ENCODE measurements at places on chromosomes 16 and 17.

GRCh38 chr17:78925662-78926555 lies 722 bp upstream of the TIMP2 start:
- DNase-seq: no peak

DNA sequence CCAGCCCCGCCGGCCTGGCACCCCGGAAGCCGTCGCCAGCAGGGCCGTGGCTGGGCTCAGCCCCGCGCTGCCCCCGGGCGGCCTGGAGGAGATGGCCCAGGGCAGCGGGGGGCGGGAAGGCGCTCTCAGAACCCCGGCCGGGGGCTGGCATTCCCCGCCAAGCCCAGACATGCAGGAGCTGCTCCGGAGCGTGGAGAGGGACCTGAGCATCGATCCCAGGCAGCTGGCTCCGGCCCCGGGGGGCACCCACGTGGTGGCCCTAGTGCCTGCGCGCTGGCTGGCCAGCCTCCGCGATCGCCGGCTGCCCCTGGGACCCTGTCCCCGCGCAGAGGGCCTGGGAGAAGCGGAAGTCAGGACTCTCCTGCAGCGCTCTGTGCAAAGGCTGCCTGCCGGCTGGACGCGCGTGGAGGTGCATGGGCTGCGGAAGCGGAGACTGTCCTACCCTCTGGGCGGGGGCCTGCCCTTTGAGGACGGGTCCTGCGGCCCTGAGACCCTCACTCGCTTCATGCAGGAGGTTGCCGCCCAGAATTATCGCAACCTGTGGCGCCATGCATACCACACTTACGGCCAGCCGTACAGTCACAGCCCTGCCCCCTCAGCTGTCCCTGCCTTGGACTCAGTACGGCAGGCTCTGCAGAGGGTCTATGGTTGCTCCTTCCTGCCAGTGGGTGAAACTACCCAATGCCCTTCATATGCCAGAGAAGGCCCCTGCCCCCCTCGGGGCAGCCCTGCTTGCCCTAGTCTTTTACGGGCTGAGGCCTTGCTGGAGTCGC lies 551 bp downstream of the WDR81 start:
- DNase-seq: no peak

- no peak for DNase-seq
Measured at GRCh38 chr16:4962716-4963115, 4.6 kb downstream of the SEC14L5 start.

DNA sequence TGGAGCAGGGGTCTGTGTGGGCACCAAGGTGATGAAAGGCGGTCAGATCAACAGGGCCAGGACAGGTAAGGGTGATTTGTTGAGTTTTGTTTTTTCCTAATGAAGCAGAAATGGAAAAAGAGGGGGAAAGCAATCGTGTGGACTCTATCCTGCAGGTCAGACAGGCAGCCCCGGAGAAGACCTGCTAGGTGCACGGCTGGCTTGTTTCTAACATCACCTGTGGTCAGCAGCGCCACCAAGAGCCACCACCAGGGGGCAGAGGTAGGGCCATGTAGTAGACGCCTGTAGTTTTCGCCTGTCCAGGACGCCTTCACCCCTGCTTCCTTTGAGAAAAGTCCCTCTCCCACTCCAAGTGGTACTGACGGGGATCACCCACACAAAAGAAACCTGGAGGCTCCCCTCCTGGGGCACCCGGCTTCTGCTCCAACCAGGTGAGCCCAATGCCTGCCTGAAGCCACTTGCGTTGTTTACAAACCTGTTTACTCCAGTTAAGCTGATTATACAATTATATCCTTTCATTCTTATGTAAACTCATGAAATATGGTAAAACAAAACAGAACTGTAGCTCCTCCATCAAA lies 54.2 kb upstream of the SEC14L1 start:
- DNase-seq: peak; percentile 74

GRCh38 chr16:72502594-72503005 lies 330.6 kb upstream of the PMFBP1 start:
- DNase-seq: no peak

GRCh38 chr16:1539720-1540555 lies 6.5 kb downstream of the TMEM204 start:
- DNase-seq: no peak

GRCh38 chr16:53915452-53916160 lies 211.7 kb downstream of the FTO start:
- DNase-seq: no peak

DNA sequence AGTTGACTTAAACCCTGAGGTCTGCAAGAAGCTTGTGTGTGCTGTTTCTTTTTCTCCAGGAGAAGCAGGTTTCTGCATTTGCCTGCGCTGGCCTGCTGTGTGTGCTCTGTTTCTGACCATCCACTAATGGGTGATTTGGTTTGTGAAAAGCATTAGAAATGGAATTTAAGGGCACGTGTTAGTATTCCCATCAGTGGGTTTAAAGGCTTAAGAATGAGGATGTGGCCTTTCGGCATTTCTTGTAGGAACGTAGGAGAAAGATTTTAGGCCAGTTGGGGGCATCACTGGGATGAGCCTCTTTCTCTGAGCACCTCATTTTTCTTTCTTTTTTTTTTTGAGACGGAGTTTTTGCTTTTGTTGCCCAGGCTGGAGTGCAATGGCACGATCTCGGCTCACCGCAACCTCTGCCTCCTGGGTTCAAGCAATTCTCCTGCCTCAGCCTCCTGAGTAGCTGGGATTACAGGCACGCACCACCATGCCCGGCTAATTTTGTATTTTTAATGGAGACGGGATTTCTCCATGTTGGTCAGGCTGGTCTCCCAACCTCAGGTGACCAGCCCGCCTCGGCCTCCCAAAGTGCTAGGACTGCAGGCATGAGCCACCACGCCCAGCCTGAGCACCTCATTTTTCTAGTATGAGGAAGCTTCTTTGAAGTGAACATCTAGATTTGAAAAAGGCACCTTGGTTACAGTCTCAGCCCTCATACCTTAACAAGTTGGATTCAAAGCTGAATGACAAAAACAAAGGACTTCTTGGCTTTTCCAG lies 110.3 kb downstream of the BANP start:
- no peak for DNase-seq

GRCh38 chr17:58570758-58571157 lies 56.3 kb upstream of the MTMR4 start:
- DNase-seq: no peak

DNA sequence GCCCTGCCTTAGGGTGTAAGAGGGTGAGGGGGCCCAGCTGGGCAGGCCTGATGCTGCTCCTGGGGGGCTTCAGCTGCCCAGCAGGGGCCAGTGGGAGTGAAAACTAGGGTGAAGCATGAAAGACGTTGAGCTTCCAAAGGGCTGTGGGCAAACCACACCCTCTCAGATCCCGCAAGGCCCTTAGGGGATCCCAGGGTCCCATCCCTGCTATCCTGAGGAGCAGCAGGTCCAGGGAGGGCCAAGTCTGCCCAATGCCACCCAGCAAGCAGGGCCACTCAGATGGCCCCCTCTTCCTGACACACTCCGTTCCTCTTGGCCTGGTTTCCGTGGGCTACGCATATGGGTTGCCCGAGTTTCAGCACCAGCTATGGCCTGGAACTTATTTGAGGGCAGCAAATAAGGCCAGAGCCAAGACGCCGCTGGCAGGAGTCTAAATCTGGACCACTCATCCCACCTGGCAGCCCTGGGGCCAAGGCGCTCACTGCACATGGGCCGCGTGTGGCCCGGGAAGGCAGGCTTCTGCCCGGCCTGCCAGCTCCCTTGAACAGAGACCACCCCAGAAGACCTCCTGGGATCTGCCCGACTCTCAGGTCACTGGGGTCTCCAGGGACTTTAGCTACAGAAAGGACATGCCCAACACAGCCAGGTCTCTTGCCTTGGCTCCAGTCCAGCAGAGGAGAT lies 4.2 kb downstream of the ATP2A3 start:
- DNase-seq: no peak

- no peak for DNase-seq
Measured at GRCh38 chr17:1366234-1366633, 33.8 kb downstream of the YWHAE start.

DNA sequence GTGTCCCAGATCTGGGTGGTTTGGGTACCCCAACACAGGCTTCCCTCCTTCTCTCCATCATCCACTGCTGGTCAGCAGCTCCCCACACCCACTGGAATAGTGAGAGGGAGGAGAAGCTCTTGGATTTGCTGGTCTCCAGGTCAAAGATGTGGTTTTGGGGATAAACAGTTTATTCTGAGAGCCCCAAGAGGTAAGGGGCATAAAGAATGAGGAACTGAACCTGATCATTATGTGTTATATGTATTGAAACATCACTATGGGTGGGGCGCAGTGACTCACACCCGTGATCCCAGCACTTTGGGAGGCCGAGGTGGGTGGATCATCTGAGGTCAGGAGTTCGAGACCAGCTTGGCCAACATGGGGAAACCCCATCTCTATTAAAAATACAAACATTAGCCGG lies 3.9 kb downstream of the DPEP2 start:
- DNase-seq: no peak

GRCh38 chr16:27108051-27108770 lies 41.5 kb downstream of the C16orf82 start:
- no peak for DNase-seq

GRCh38 chr17:80582165-80582564 lies 37.5 kb downstream of the RPTOR start:
- DNase-seq: no peak

DNA sequence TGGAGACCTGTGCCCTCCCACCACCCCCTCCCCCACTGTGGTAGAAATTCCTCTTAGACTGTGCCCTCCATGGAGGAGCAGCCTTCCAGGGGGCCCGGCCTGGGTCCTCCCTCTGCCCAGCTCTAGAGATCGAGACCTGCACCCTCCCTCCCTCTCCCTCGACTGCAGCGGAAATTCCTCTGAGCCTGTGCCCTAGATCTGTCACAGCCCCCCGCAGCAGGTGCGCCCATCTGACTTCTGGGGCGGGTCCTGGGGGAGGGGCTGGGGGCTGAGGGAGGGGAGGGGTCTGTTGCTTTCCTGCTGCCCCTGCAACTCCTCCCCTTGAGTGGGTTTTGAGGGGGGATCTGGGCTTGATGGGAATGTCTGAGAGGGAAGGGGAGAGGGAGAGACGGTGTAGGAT lies 177.8 kb upstream of the GSE1 start:
- no peak for DNase-seq

GRCh38 chr17:71845337-71845736 lies 275.5 kb upstream of the SOX9 start:
- no peak for DNase-seq

- peak; percentile 88 for DNase-seq
Measured at GRCh38 chr16:637081-638018, 1.2 kb upstream of the METTL26 start.

DNA sequence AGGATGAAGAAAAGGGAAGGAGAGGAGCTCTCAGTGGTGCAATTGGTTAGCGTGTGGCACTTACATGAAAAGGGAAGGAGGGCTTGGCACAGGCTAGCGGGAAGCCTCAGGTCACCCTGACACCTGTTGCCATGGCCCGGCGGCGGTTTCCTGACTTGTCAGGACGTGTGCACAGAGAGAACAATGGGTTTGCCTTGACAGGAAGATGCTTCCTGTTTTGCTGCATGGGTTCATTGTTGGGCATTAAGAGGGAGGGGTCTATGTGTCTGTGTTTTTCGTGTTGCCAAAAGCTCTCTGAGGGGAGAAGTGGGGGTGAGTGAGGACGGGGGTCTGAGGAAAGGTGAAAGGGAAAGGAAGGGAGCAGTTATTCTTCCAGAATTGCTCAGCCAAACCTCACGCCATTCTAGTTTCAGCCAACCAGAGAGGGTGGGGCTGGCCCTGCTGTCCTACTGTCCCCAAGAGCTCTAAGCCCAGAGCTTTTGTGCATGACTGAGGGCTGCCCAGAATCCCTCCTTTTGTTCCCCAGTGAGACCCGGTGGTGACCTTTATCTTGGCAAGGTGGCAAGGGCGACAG lies 17.1 kb upstream of the CCR7 start:
- no peak for DNase-seq

DNA sequence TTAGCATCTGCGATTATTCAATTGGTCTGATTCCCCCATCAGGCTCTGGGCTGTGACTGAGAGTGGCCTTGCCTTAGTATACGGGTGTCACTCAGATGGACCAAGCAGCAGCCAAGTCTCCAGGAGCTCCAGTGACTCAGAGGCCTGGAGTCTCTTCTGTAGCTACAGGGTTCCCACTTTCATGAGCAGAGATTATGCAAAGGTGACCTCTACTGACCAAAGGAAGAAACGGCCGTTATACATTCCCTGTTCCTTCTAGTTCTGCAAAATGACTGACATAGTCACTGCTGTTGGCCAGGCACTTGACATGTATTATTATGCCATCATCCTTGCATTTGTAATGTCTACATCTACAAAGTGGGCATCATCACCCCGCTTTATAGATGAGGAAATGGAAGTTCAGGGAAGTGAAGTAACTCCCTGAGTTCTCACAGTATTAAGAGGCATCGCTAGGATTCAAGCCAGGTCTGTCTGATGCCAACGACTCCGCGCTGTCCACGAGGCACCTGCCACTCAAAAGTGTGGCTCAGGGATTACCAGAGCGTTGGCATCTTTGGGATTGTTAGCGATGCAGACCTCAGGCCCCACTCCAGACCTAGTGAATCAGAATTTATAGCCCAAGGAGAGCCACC lies 23.3 kb downstream of the SLC38A7 start:
- no peak for DNase-seq

GRCh38 chr17:50949128-50949988 lies 83.2 kb upstream of the TOB1 start:
- no peak for DNase-seq
